ENCODE measurements at places on chromosomes 7 and 10.

DNA sequence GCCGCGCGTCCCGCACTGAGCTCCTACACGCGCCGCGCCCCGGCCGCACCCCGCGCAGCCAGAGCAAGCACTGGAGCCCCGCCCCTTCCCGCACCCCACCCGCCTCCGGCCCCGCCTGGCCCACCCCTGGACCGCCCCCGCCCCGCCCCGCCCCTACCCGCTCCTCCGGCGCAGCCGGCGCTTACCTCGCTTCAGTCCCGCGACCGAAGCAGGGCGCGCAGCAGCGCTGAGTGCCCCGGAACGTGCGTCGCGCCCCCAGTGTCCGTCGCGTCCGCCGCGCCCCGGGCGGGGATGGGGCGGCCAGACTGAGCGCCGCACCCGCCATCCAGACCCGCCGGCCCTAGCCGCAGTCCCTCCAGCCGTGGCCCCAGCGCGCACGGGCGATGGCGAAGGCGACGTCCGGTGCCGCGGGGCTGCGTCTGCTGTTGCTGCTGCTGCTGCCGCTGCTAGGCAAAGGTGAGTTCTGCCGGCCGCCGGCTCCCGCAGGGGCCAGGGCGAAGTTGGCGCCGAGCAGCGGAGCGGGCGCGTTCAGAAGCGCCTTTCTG lies at the start of gene RET:
TSS of gene RET (plus strand) at position 194 of the 545 bp plus-strand sequence. CDS start at position 384, 190 bp downstream.
- peak; percentile 26 for DNase-seq

- DNase-seq: no peak
Observed at GRCh38 chr7:12567015-12567414, 3.5 kb upstream of the SCIN start.

GRCh38 chr10:132543916-132544743 lies 6.5 kb downstream of the INPP5A start:
- DNase-seq: peak; percentile 62

GRCh38 chr7:54813398-54813797 lies 54.4 kb upstream of the SEC61G start:
- no peak for DNase-seq

GRCh38 chr10:12369982-12370381 lies 20.6 kb downstream of the CAMK1D start:
- no peak for DNase-seq

DNA sequence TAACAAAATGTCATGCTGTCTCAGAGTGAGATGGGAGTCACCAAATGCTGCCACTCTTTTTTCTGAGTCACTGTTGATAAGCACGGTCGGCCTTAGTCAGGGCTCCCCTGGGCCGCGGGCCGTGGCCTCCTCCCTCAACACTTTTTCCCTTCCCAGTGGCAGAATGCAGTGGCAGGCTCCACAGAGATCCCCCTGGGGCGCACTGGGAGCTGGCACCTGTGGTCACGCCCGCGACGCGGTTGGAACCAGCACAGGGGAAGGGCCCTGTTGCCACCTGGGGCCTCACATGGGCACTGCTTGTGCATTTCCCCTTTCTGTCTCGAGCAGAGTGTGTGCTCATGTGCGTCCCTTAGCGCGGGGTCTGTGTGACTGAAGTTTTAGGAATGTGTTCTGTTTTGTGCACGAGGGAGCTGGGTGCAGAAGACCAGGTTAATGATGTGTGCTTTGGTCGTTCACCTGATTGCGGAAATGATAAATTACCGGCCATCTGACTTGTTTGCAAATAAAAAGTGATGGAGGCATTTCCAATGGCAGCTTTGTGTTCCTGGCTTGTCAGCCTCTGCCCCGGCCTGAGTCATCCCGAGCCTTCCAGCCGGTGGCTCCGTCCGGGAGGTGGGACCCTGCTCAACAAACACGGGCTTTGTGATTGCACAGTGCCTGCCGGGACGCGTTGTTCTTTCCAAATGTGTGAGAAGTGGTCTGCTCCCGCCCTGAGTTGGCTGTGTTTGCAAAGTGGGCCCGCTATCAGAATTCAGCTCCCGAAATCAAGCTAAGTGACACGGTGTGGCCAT lies 100.7 kb downstream of the NKX6-2 start:
- peak; percentile 10 for DNase-seq

GRCh38 chr10:14016931-14017333 lies 313.8 kb downstream of the FRMD4A start:
- no peak for DNase-seq

DNA sequence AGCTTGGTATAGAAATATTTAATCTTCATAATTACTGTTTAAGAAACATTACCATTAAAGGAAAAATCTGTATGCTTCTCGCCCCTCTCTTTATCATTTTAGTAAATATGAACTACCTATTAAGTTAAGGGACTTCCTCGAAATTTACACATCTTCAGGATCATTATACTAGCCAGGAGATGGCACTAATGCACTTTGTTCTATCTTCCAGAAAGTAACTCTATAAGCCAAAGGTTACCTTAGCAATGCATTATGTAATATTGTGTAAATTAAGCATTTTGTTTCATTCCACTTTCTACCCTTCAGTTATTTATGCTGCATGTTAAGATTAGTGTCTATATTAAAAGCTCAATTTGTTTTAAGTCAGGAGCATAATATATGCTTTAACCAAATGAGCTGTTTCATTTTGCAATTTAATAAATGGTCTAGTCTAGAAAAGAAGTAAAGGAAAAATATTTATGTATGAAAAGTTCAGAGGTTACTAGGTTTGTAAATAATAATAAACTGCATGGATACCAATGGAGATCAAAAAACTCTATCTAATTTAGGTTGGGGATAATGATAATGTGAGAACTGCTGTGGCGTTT lies 128.5 kb downstream of the ANKRD7 start:
- no peak for DNase-seq

- DNase-seq: no peak
Observed at GRCh38 chr10:34713875-34714274, 101.2 kb downstream of the PARD3 start.

GRCh38 chr10:111122127-111122526 lies 45.3 kb downstream of the ADRA2A start:
- no peak for DNase-seq

DNA sequence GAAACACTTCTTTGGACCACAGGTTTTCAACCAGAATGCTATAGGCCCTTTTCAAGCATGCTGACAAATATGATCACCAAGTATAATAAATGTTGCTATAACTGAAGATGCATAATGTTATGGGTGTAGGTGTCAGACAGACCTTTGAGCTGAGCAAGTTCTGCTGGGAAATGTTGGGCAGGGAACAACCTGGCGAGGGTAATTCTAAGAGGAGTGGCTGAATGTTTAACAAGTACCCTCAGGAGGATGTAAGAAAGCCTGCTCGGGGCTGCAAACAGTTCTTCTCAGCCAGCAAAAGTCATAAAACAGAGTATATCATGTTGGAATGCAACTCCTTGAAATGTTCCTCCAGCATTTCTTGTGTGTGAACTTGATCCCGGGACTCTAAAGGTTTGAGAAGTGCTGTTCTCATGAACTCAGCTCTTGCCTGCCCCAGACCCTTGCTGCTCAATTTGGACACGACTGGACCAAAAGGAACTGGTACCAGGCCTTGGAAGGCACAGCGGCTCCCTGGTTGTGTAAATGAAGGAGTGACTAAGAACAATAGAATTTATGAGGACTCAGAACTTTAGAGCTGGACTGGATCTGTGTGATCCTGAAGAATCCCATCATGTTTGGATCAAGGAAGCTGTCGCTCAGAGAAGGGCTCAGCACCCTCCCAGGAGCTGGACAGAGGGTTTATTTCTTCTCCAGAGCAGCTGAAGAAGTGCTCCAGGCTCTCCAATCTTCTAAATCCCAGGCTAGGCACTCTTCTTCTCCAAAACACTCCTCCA lies 143.2 kb upstream of the ANK3 start:
- DNase-seq: no peak

DNA sequence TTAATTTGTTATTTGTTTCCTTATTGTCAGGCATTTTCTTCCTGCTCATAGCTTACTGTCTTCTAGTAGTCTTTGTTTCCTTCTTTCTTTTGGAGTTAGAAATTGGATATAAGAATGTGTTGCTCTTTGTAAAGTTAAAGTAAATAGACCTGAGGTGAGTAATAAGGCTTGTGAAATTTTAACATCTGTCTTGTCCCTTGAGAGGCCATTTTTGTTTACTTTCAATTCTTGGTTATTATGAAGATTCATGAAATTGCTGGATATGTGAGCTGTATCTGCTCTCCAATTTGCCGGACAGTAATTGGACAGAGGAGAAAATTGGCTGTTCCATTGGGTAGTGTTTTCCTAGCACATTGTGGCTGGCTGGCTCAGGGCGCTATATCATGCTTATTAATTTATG lies 260.7 kb downstream of the EXOC4 start:
- no peak for DNase-seq

DNA sequence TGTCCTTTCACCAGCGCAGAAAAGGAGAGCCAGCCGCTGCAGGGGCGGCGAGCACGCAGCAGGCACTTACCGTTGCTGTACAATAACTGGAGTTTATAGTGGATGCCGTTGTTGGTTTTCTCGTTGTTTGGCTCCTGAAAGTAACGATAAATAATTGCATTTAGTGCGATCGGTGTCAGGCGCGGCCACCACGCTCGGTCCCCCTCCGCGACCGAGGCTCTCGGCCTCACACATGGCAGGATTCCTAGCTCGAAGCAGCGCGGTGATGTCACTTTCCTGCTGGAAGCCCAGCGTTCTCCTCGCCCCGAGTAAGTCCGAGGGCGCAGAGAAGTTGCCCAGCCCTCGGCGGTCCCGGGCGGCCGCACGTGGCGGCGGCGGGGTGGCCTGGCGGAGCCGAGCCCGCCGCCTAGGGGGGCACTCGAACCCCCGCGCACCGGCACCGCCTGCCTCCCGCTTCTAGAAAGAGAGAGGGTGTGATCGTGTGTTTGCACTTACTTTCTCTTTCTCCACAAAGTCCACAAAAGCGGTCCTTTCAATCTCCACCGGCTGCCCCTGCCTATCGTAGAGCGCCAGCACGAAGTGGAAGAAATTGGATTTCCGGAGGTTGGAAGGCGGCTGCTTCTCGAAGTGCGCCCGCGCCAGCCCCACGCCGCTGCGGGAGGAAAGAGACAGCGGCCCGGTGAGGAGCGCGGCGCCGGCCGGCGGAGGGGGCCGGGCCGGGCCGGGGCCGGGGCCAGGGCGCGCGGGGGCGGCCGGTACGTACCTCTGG lies 1.0 kb downstream of the EBF3 start:
- no peak for DNase-seq

GRCh38 chr7:80749270-80749669 lies 110.8 kb downstream of the CD36 start:
- DNase-seq: no peak

GRCh38 chr10:8533462-8533861 lies 479.0 kb downstream of the GATA3 start:
- no peak for DNase-seq

- DNase-seq: no peak
Observed at GRCh38 chr10:103467406-103467805, 8.7 kb upstream of the CALHM1 start.

- DNase-seq: no peak
Observed at GRCh38 chr10:19785366-19785765, 30.9 kb upstream of the PLXDC2 start.

- DNase-seq: no peak
Observed at GRCh38 chr7:22809902-22810642, 12.6 kb downstream of the TOMM7 start.

GRCh38 chr10:25338271-25338670 lies 163.5 kb downstream of the GPR158 start:
- no peak for DNase-seq

- no peak for DNase-seq
Observed at GRCh38 chr10:36721871-36722270, 403.5 kb upstream of the ANKRD30A start.

DNA sequence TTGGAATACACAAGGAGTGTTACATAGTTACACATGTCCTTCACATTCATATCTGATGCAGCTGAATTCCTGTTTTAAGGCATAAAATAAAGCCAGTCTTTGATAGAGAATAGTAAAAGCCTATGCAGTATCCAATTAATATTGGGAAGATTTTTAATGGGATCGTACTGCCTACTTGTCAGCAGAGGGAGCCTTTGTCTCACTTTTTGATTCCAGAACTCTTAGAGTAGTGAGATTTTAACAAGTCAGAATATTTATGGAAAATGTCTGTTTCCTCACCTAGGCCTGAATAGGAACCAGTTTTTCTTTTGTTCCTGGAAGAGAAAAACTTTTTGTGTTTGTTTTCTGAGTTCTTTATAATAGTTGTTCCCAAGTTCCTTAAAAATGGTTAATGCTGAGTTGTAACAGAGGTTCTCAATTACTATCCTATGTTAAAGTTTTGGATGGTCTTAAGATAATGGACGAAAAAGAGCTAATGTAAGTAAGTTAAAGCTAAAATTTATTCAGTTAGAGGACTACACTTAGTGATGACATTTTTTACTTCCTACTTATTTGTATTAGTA lies 114.0 kb downstream of the BBS9 start:
- DNase-seq: no peak

GRCh38 chr10:126417220-126417825 lies 29.0 kb upstream of the ADAM12 start:
- no peak for DNase-seq

- no peak for DNase-seq
Observed at GRCh38 chr10:91939653-91940052, 16.1 kb downstream of the BTAF1 start.

DNA sequence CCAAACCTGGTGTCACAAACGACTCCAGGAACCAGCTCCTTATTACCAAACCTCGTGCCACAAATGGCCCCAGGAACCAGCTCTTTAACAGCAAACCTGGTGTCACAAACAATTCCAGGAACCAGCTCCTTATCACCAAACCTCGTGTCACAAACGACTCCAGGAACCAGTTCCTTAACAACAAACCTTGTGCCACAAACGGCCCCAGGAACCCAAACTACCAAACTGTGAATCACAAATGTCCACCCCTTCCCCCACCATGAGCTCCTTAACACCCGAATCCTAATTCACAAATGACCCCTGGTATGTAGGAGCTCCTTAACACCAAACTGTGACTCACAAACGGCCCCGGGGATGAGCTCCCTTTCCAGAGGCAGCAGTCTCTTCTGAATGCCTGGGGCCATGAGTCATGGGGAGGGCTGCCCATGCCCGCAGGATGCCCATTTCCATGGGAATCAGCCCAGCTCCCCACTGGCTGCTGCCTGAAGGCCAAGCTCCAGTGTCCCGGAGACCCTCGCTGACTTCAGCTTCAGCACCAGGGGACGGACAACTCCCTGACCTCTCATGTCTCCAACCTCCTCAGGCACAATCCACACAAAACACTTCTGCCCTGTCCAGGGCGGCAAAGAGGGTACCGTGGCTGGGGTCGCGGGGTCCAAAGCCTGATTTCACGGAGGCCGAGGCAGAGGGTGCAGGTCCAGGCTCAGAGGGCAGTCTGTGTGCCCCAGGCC lies 213.1 kb downstream of the ELFN1 start:
- DNase-seq: no peak

GRCh38 chr7:105636982-105637381 lies 55.7 kb upstream of the EFCAB10 start:
- DNase-seq: no peak

Data from CD4-positive, alpha-beta T cell treated with Interleukin-17A for 4 hours (primary cell).